ENCODE measurements at places on chromosomes 16 and 17.

GRCh38 chr17:80035937-80036714 is at the start of gene CCDC40:
Gene CCDC40 (plus strand): TSS chr17:80036642. CDS start chr17:80036663, 21 bp downstream.
- peak; percentile 69 for DNase-seq

DNA sequence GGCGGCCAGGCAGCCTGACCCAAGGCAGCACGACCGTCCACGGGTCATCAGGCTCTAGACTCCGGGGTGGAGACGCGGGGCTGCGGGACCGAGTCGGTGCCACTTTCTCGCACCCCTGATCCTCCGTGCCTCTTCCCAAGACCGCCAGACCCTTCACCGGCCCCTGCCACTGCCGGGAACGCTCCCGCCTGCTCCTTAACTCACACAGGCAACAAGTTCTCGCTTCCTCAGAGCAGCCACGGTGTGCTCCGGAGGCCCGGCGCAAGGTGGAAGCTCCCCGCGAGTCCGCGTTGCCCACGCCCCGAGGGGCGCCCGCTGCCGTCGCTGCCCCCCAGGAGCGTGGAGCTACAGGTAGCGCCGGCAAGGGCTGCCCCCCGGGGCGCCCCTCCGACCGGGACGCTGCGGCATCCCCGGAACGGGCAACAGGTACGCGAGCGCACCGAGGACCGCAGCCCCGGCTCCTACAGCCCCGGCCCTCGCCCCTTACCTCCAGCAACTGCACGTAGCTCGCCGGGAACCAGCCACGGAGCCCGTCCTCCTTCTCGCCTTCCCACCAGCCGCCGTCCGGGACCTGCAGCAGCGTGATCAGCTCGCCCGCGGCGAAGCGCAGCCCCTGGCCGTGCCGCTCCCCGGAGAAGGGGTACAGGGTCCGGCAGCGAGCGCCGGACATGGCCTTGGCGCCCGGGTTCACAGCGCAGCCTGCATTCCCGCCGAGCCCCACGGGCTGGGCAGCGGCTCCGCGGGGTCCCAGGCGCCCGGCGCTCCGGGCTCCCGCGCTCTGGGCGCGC is 491 bp downstream of the GAS7 start:
- no peak for DNase-seq

GRCh38 chr17:51869387-51869786 is 289.1 kb downstream of the CA10 start:
- DNase-seq, result peak; percentile 15

DNA sequence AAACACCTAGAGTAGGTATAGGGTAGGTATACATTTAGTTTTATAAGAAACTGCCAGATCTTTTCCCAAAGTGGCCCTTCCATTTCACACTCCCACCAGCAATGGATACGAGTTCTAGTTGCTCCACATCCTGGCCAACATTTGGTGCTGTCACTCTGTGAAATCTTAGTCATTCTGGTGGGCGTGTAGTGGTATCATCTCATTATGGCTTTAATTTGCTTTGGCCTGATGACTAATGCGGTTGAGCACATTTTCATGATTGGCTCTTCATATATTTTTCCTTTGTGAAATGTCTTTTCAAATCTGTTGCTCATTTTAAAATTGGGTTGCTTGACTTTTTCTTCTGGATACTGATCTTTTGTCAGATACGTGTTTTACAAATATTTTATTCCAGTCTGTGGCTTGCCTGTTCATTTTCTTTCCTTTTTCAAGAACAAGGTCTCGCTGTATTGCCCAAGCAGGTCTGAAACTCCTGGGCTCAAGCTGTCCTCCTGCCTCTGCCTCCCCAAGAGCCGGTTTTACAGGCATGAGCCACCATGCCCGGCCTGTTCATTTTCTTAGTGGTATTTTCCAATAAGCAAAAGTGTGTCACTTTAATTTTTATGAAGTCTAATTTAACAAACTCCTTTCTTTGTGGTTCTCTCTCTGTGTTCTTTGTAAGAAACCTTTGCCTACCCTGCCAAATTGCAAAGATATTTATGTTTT is 192.4 kb downstream of the SEC14L1 start:
- DNase-seq, result peak; percentile 15

- DNase-seq, result no peak
These were observed at the start of gene RAB11FIP4 for GRCh38 chr17:31391496-31391949. Gene RAB11FIP4 (plus strand): TSS chr17:31391675. CDS start chr17:31391853, 178 bp downstream.

GRCh38 chr17:39679521-39680192 is 8.2 kb downstream of the PGAP3 start:
- DNase-seq, result no peak

DNA sequence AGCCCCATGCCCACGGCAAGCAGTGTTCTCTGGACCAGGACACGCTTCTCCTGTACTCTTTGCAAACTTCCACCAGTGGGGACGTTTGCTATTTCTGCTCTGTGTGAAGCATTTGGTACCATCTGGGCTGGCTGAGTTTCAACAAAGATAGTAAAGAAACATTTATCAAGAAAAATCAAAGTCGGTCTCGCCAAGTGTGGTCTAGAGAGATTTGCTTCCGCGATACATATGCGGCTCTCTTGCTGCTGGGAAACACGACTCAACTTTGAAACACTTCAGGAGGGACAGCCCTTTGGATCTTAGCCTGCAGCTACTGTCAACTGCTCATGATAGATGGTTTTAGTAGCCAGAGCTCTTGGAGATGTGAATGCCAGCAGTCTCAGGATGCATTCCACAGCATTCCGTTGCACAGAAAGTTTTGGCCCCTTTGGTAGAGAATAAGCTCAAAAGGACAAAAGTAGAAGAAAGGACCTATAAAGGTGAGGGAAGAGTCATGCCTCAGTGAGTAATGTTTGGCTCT is 168.2 kb upstream of the CACNG3 start:
- DNase-seq, result no peak

- DNase-seq, result no peak
These were observed 5.7 kb upstream of the STAT5A start for GRCh38 chr17:42282478-42283080.

GRCh38 chr17:64457156-64457555 is 8.2 kb downstream of the MILR1 start:
- DNase-seq, result peak; percentile 25
